Kidney glomerular epithelial cell (primary cell): ENCODE measurements at places on chromosomes 4 and X.

DNA sequence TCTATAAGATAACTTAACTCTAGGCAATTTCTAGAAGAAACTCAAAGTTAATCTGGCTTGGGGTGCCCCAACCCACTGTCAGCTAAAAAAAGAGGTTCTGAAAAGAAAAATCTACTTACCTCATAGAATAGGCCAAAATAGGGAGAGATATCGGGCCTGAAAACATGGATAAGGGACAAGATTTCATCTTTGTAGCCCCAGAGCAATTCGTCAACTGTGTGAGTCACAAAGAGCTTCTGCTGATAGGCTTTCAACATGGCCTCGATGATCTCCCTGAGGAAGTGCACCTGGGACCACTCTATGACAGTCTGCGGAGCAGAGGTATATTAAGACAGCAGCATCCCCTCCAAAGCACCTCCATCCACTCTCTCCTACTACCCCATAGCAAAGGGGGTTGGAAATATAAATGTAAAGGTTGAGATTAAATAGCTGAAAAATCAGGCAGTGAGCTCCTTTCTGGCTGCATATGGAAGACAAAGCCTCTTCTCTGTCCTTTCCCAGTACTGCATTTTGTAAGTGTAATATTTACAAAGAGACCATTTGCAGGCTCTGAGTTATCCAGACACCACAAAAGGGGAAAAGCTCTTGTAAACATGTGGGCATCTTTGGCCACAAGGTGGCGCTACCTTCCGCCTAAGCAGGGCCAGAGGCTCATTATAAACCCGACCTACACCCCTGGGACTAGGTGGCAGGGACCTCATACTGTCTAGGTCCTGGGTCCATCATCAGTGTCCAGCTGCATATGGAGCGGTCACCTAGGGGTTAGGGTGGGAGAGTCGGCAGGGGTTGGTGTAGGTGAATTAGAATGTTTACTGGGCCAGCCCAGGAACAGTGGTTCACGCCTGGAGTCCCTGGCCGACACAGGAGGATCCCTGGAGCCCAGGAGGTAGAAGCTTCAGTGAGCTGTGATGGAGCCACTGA, 31.5 kb upstream of the NUP54 start:
- peak; percentile 66 for DNase-seq

GRCh38 chrX:110442635-110443034, 84.0 kb downstream of the RTL9 start:
- DNase-seq = no peak

GRCh38 chr4:81622028-81622427, 150.3 kb upstream of the RASGEF1B start:
- DNase-seq = no peak

GRCh38 chr4:153513596-153513995, 47.4 kb downstream of the TMEM131L start:
- peak; percentile 44 for DNase-seq

DNA sequence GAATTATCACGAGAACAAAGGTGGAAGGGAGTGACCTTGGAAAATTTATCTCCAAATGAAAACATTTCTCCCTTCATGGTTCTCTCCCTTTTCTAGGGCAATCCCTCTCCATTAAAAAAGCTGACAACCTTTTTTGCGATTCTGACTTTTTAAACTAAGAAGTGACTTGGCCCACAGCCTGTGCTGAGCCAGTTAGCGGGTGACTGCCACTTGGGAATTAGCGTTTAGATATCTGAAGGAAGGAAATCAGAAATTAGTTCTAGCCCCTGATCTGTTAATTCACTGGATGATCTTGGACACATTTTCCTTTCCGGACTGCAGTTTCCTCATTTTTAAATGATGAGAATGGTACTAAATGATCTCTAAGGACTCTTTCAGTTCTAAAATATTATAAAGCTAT, 245.0 kb downstream of the FBXO8 start:
- no peak for DNase-seq

- no peak for DNase-seq
Observed at GRCh38 chr4:78568640-78569305, 17.2 kb downstream of the ANXA3 start.
